Stimulated activated CD8-positive, alpha-beta memory T cell treated with anti-CD3 and anti-CD28 coated beads, Interleukin-7, amount 100 ng/mL, for 1 hour (primary cell): ENCODE measurements at places on chromosomes 3 and 15.

DNA sequence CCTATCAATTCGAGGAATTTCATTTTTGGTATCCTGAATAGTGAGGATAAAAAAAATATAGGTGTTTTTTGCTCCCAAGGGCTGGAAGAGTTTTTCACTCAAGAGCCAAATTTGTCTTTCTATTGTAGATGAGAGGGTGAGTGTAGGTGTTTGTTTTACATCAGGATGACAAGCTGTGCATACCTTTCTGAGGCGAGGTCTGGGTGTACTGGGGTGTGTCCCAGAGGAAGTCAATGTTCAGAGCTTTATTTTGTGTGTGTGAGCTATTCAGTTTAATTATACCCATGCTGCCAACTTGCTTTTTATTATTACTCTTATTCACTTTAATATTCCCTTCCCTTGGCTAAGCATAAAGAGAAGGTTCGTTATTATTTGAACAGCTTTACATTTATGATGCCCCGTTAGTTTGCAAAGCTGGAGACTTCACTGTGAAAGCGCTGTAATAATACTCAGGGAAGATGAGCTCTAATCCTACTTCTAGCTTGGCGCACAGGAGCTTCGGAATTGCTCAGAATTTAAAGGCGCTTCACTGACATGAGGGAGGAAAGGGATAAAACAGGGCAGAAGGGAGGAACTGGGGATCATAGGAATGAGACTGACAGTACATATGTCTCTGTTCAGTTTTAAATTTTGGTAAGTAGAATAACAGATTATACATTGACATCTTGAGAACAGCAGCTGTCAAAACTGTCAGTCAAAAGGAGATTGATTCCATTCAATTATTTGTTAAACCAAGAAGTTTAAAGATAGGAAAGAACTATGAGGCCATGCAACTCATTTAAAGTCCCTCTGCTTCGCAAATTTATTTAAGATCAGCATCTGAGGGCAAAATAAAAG, 117.7 kb upstream of the TP63 start:
- DNase-seq: no peak

DNA sequence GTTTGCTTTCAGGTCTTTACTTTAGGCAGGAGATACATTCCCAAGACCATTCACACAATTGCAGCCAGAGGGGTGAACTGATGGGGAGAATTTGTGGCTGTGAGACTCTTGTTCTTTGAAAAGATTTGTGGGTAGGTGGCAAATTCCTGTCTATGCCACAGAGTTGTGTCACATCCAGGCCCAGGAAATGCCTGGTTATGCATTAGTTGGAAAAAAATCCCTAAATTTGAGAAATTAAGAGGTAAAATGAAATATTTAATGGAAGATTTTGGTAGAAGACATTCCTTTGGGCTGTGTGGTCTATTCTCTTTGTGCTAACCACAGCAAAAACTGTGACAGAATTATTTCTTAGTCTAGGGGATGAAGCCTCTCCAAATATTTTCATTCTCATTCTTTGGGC, 28.8 kb downstream of the SAMMSON start:
- DNase-seq: no peak

GRCh38 chr3:170692720-170693119, 106.8 kb upstream of the SLC7A14 start:
- no peak for DNase-seq

DNA sequence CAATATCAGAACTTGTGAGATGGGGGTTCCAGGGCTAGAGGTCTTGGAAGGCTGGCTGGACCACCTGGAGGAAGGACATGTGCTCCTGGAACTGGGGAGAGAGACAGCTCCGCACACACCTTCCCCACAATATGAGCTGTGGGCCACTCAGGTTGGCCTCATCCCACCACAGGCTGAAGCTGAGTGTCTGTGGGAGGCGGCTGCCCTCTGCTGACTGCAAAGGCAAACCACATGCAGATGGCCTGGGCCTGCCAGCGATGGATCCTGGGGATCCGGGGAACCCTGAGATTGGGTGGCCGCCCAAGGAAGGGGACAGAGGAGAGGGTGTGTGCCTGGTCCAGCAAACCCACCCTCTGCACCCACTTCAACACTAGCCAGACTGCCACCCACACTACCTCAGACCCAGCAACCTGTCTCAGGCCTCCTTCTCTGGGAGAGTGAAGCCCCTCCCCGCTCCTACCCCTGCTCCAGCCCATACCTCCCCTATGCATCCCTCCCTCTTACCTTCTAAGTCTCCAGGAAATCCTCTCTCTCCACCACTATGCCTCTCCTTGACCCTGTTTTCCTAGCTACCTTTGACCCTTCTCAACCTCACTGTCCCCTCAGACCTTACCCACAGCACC, 44.8 kb downstream of the CYP11A1 start:
- peak; percentile 23 for DNase-seq

GRCh38 chr15:65363766-65364165, 14.0 kb downstream of the IGDCC3 start:
- DNase-seq: no peak

GRCh38 chr3:136617198-136617597, 135.0 kb downstream of the STAG1 start:
- no peak for DNase-seq

DNA sequence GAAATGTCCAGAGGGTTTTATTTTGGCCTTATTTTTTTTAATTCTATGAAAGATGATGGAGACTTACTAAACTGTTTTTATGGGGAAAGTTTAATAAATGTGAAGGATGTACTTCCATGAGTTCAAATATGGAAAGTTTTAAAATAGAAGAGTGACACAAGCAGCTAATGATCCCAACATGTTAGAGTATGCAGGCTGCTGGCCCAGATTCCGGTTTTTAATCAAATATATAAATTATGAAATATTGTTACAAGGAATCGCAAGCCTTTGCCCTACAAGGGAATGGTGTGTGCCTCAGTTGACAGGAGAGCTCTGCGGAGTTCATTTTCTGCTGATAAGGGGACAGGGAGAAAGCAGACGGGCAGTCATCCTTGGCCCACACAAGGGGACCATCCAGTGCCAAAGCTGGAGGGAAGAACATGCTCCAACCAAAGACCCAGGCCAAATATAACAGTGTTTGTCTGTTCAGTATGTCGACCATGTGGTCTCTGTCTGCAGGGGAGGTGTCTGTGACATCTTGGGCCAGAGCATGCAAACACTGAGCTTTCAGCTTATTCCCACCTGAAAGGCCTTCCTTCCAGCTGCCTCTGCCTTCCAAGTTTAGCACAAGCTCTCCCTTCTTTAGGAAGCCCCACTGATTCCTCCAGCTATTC, 69.8 kb downstream of the SSUH2 start:
- no peak for DNase-seq
